ENCODE measurements at places on chromosomes 2 and 18.

DNA sequence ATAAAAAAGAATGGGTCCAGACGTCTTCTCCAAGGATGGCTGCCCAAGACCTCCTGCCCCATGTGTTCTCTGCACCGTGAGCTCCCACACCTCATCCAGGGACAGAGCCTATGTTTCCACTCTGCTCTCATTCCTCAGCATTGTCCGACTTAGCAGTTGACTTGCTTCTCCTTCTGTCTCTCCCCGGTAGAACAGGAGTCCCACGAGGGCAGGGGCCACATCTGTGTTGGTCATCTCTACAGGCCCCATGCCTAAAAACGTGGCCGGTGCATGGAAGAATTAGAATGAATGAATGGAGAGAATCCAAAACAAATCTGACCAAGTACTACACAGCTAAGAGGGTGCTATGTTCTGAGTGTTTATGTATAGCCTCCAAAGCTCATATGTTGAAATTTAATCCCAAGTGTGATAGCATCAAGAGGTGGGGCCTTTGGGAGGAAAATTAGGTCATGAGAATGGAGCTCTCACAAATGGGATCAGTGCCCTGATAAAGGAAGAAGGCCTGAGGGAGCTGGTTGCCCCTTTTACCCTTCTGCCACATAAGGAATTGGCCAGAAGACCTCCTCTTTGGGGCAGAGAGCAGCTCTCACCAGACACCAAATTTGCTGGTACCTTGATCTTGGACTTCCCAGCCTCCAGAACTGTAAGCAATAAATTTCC is 55.9 kb downstream of the FAM178B start:
- DNase-seq: no peak

GRCh38 chr2:216922175-216922780 is 62.4 kb upstream of the TNP1 start:
- no peak for DNase-seq

GRCh38 chr2:195559431-195559914 is 97.6 kb upstream of the SLC39A10 start:
- no peak for DNase-seq

- no peak for DNase-seq
Measured at GRCh38 chr2:38066421-38067115, 9.4 kb downstream of the CYP1B1 start.

DNA sequence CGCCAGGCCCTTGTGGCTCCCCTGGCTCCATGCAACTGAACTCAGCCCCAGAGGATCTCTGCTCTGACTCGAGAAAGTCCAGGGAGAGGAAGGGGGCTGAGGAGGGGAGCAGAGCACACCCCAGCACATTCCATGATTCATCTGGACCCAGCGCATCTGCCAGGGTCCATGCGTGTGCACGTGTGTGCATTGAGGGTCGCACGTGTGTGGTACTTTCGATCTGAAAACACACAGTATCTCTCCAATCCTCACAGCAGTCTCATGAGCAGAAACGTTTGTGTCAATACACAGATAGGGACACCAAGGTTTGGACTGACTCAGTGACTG is 146.4 kb upstream of the ID2 start:
- DNase-seq: no peak

DNA sequence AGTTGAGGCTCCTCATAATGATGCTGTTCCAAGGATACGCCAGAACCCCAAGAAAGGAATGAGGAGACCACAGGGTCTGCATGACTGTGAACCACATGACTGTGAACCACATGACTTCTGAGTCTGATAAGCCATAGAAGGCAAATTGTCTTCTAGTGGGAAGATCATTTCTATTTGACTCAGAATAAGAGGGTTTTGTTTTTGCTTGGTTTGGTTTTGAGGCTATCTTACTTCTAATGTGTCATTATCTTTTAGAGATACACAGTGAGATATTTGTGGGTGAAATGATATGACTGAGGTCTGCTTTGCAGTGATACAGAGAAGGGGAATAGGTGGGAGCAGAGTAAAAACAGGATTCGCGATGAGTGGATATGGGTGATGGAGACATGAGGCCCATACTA is 28.9 kb upstream of the BCL2L11 start:
- no peak for DNase-seq

DNA sequence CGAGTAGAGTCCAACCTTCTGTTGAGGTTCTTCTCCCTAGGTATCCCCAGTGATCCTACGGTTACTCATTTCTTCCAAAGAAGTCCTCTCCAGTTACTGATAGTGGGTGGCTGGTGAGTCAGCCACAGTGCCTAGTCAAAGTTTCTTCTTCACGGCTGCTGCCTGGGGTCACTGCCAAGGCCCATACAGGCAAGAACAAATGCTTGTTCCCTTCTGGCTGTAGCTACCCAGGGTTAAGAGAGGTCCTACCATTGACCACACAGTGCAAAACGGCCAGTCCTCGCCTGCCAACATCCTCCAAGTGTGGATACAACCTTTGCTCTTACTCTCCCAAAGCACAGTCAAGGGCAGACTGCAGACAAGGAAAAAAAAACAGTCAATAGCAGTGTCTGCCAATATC is 2.9 kb upstream of the PTPN4 start:
- no peak for DNase-seq

GRCh38 chr2:238370823-238371372 is 50.6 kb downstream of the TRAF3IP1 start:
- DNase-seq: peak; percentile 65

GRCh38 chr2:105521176-105521575 is 122.3 kb upstream of the FHL2 start:
- no peak for DNase-seq

DNA sequence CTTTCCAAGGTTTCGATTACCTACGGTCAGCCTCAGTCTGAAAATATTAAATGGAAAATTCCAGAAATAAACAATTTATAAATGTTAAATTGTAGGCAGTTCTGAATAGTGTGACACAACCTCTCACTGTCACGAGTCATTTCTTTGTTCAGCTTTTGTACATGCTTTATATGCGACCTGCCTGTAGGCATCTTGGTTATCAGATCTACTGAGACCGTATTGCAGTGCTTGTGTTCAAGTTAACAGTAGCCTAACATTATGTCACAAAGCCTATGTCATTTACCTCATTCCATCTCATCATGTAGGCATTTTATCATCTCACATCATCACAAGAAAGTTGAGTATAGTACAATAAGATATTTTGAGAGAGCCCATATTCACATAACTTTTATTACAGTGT is 77.3 kb downstream of the LYPD6B start:
- DNase-seq: no peak

DNA sequence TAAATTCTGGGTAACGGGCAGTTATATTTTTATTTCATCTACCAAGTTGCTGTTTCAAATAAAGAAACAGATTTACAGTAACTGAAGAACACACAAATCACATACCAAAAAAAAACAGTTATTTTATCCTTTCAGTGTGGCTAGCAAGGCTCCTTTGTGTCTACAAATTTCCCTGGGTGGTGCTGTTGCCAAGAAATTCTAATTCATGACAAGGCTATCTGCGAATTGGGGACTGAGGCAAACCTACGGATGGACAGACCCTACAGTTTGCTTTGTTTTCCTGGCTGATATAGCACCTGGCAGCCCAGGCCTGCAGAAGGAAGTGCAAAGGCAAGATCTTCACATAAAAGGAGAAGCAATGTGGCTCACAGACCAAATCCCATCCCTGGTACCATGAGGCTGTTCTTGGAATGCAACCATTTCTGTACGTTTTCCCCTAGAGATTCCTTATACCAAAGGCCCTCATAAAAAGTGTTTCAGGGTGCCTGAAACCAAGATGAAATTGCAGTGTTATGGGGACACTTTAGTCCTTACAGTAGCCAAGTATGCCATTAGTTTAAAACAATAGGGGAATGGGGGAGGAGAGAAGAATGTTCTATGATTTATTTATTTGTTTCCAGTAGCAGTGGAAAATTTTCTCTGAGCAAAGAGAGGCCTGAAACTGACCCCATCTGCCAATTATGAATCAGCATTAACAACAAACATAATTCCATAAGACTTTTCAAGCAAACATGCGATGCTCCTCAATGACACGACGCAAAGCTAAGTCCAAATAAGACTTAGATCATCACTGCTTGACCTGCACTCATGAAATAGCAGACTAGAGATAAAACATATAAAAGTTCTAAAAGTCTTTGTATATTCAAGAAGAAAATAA is 4.3 kb downstream of the KLF7 start:
- DNase-seq: no peak

DNA sequence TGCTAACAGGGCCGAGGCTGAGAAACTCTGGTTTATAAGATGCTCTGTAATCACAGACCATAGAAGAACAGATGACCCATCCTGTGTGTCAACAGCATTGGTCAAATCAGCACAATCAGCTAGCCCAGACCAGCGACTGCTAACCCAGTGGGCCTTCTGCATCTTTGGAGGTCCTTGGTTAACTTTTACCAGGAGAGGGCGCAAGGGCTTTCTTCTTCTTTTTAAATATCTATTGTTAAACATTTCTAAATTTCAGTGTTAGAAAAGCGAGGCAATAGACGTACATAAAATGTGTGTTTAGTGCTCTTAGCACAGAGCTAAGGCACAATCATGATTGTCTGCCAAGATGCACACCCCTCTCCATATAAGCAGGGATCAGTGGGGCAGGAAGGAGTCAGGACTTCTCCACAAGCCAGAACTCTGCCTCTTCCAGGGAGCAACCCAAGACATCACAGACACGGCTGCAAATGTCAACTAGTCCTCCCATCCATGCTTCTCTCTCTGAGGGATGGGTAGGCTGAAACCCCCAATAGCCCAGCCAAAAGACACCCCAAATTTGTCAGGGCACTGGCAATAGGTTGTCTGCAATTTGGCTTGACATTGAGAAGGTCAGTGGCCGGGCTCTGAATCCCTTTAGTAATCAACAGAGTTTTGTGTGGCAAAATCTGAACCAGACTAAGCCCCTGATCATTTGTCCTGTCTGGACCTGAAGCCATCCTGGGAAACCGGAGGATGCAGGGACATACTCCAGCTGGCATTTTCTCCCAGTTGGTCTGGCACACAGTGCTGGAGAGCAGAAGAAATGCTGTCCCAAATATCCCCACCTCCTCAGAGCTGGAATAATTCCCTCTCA is 188.2 kb downstream of the BCL2 start:
- DNase-seq: peak; percentile 51

GRCh38 chr2:60054571-60055340 is 498.7 kb downstream of the BCL11A start:
- no peak for DNase-seq

GRCh38 chr2:9473985-9474360 is 378 bp upstream of the IAH1 start:
- peak; percentile 57 for DNase-seq

GRCh38 chr2:98564541-98565132 is 43.7 kb downstream of the COA5 start:
- no peak for DNase-seq

GRCh38 chr2:39568116-39568515 is 97.6 kb upstream of the TMEM178A start:
- DNase-seq: no peak

DNA sequence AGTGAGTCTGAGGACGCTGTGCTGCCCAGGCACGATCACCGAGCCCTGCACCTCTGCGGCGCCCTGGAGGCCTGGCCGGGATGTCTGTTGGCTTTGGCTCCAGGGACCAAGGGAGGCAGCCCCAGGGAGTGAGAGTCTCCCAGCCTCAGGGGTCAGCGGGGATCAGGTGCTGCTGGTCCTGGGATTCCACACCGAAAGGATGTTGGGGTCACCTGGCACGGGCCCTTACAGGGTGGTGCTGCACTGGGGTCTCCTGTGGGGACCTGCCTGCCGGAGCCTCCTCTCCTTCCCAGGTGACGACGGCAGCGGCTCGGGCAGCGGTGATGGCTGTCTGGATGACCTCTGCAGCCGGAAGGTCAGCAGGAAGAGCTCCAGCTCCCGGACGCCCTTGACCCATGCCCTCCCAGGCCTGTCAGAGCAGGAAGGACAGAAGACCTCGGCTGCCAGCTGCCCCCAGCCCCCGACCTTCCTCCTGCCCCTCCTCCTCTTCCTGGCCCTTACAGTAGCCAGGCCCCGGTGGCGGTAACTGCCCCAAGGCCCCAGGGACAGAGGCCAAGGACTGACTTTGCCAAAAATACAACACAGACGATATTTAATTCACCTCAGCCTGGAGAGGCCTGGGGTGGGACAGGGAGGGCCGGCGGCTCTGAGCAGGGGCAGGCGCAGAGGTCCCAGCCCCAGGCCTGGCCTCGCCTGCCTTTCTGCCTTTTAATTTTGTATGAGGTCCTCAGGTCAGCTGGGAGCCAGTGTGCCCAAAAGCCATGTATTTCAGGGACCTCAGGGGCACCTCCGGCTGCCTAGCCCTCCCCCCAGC is 30.5 kb downstream of the GPC1 start:
- peak; percentile 15 for DNase-seq

DNA sequence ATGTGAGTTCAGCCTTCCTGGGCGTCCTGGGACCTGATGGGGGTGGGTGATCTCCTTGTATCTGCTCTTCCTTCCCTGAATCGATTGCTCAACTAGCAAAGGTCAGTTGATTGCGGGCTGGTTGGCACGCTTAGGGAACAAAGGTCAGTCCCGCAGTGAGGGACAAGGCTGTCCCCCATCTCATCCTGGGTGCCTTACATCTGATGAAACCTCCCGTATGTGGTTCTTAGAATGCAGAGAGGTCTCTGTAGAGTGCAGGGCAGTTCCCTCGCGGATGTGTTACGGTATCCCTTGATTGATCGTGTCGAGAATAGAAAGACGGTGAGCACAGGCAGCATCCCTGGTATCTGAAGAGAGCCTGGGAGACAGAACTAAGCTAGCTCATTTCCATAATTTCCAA is 56.4 kb upstream of the RBM44 start:
- DNase-seq: no peak

Measured in uterus (tissue), 4 donors.